Naive thymus-derived CD4-positive, alpha-beta T cell (primary cell): ENCODE measurements at places on chromosomes 7 and 10. TPM values are rescaled to one million over a fixed set of nuclear protein-coding genes. Genes with fewer than 3 reads are reported as not detected.

Gene UCN3
- total RNA-seq = not detected

Gene GBX1
- not detected for total RNA-seq

Gene KNDC1
- total RNA-seq = not detected

Gene CABCOCO1
- not detected for total RNA-seq

Gene COL1A2
- total RNA-seq = 0.41 TPM

Gene SPDYE11
- not detected for total RNA-seq

Gene HABP2
- total RNA-seq = not detected

Gene SFRP4
- total RNA-seq = not detected

Gene SGCE
- 0.78 TPM for total RNA-seq

Gene ELN
- 0.67 TPM for total RNA-seq

Gene GOLGA7B
- total RNA-seq = 5.8 TPM

Gene NPSR1
- total RNA-seq = not detected

Gene PPIF
- total RNA-seq = 24.0 TPM

Gene CXCL12
- not detected for total RNA-seq

Gene ASB10
- total RNA-seq = not detected

Gene PFKFB3
- 65.9 TPM for total RNA-seq

Gene FAM20C
- 9.8 TPM for total RNA-seq

Gene PRSS37
- total RNA-seq = not detected in 2 replicates

Gene ZC3HAV1
- total RNA-seq = 152 TPM

Gene CACNB2
- total RNA-seq = 0.49 TPM
